Mucosa of gallbladder (tissue), 1 donor: ENCODE measurements at places on chromosomes 11 and 22. TPM values are rescaled to one million over a fixed set of nuclear protein-coding genes. Genes with fewer than 3 reads are reported as not detected.
A peak's percentile ranks its signal among the peaks of the same experiment; 100 is the strongest.

The CARNS1 gene
- 78.4 TPM for total RNA-seq

The POTEH gene
- not detected for total RNA-seq

The OR52A5 gene
- not detected for total RNA-seq

The MPZL2 gene
- total RNA-seq, result 72.5 TPM

The VPREB1 gene
- total RNA-seq, result not detected

DNA sequence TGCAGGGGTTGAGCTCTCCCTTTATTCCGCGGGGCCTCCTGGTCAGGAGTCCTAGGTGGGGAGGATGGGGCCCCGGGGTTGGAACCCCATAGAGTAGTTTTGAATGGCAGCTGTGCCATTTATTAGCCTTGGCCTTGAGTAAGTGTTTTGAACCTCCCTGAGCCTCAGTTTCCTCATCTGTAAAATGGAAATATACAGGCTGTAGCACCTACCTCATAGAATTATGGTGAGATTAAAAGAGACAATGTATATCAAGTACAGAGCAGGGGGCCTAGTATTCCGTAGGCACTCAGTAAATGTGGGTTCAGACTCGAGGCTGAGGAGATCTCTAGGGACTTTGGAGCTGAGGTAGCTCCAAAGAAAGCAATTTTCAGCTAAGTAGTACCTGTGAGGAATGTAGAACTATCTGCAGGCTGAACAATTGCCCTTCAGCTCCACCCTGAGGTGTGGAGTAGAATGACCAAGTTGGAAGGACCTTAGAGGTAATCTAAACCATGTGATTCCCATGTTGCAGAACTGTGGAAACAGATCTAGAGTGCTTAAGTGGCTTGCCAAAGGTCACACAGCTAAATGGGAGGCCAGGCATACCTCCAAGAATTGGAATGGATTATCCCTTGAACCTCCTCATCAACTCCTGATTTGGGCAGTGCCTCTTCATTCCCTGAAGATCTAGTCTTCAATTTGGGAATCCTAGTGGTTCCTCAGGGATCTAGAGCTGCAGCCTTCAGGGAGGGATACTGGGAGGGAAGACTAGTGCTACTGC is 682 bp downstream of the PGAP2 start:
- peak; percentile 53 for DNase-seq

DNA sequence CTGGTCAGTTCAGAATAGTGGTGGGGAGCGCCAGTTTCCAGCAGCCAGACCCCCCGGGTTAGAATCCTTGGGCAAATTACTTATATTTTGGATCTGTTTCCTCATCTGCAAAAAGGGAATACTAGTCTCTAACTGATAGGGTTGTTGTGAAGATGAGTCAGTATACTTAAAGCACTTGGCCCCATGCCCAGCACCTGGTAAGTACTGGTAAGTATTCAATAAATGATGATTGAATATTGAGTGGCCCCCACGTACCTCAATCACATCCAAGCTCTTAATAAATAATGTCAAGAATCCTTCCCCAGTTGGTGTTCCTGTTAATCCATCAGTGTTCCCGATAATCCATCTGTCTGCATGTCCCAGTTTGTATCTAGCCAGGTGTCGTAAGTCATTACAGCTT is 12.1 kb downstream of the ACP2 start:
- no peak for DNase-seq

- no peak for DNase-seq
Measured at GRCh38 chr11:73087730-73088129, 54.4 kb downstream of the FCHSD2 start.

DNA sequence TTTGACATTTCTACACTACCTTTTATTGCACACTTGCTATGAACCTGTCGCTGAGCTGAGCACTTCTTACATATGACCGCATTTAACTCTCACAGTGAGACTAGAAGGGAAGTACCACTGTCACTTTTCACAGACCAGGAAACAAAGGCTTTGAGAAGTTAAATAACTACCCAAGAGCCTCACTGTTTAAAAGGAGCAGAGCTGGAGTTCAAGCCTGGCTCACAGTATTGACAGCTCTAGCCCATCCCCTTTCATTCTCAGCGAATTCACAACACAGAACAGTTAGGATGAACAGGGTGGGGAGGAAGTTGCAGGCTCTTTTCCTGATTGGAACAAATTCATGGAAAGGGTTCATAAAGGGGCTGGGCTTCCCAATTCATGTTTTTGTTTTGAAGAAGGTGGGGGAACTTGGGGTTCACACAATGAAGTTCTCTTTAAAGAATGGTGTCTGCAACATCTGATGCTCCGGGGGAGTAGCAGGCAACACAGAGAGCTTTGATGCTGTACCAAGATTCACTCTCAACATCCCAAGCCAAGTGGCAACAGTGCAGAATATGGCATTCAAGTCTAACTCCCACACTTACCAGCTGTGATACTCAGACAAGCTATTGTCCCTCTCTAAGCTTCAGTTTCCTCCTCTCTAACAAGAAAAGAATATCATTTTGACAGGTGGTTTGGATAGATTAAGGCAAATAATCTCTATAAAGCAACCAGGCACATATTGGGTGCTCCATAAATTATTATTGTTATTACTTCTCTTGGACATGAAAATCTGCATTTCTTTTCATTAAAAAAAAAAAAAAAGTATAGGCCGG is 17.2 kb downstream of the SCGB1A1 start:
- DNase-seq, result no peak

DNA sequence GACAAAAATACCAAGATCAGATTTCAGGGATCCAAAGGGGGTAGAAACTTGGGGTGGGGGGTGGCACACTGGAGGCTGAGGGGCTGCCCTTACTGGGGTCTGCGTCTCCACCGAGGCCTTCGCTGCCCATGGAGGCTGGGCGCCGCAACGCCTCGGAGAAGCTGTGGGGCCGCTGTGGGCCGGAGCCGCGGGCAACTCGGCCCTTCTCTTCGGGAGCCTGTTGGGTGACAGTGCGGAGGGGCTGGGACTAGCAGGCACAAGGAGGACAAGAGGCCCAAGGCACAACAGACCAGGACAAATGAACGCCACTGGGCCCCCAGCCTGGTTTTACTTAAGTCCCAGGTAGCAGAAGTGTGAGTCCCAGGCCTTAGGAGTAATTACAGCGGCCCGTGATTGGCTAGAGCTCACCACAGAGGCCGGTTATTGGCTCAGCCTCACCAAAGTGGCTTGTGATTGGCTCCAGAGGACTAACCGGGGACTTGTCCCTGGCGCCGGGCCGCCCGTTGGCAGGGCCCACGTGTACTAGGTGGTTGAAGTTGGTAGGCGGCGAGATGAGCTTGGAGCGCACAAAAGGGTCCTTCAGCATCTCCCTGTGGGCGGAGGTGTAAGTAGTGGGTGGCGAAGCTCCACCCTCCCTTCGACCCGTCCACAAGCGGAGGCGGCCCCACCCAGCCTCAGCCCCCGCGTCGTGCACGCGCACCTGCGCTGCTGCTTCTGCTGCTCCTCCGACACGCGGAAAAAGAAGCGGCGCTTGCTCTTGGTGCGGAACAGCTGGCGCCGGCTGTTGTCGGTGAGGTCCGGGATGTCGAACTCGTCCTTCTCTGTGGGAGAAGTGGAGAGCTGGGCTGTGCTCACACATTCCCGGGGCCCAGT is 16.5 kb upstream of the MEN1 start:
- DNase-seq, result no peak

DNA sequence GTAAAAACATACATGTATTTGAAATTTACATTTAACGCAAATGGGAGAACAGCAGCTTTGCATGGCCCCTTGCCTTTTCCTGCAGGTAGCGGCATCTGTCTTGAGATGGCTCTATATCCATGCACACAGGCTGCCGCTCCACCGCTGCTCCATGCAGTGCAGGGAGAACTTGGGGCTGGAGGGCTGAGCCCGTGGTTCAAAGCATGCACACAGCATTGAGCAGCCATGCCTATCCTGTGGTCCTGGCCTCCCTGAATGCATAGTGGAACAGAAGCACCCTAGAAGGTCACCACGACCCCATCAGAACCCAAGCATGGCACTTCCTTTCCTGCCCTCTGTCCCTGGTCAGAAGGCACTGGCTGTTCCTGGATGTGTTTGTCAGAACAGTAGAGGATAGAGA is 35.0 kb upstream of the TP53I11 start:
- no peak for DNase-seq

DNA sequence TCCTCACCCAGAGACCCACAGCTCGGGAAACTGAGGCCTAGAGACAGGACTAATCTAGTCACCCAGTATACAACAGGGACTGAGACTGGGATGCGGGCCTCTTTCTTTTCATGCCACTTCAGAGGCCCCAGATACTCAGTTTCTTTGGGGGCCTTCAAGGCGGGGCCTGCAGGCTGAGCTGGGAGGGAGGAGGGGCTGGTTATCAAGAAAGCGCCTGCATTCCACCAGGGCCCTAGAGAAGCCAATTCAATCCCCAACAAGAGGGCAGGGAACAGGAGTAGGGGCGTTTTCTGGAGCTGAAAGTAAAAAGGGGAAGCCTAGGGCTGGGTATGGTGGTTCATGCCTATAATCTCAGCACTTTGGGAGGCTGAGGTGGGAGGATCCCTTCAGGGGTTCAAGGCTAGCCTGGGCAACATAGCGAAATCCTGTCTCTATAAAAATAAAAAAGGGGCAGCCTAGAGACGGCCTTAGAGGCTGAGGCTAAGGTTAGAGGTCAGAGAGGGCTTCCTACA is 1.6 kb downstream of the ATG2A start:
- DNase-seq, result no peak

DNA sequence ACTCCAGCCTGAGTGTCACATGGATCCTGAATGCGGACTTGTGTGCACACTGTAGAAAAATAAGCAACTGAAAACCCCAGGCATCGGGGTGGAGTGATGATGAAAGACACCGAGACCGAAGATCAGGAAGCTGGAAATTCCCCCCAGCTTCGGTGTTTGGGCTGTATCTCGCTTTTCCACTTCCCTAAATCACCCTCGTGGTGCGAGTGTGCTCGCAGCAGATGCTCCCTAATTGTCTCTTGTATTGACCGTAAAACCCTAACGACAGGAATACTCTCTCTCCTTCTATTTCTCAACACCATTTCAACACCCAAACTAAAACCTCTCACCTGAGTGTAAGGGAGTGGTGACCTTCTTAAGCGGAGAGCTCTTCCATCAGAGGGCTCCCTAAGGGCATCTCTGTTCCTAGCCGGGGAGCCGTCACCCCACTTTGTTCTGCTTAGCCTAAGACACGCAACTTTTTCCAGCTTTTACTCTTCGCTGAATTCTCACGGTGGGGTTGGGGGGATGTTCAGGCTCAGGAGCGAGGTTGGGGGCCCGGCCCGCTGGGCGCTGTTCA is 635 bp upstream of the GRK3 start:
- DNase-seq, result peak; percentile 13

- no peak for DNase-seq
Measured at GRCh38 chr11:124869331-124869730, 4.1 kb downstream of the ROBO3 start.

DNA sequence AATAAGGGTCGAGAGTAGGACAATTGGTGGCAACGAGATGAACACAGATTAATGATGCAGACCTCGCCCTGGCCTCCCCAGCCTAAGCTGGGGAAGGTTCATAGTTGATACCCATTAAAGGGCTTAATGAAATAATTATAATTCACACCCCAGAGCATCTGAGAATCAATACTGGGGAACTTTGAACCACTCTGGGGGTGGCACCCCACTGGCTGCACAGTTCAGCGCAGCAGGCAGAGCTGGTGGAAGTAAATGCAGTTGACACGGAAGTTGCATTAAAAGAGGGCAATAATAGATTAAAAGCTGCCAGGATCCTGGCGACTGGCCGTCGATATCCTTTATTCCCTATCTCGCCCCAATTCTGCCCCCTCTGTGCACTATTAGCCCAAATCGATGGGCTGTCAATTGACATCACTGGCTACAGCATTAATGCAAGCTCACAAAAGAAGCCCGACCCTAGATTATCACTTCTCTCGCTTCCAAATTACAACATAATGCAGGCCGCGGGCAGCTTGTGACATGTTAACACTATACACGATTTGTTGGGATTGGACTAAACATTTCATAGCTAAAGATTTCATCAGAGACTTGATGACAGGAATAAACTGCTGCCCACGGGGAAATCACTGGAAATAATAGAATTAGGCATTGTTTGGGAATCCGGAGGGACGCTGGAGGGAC is 14.5 kb downstream of the HSPA8 start:
- DNase-seq, result peak; percentile 61
